ENCODE measurements at places on chromosomes 2 and 18.

DNA sequence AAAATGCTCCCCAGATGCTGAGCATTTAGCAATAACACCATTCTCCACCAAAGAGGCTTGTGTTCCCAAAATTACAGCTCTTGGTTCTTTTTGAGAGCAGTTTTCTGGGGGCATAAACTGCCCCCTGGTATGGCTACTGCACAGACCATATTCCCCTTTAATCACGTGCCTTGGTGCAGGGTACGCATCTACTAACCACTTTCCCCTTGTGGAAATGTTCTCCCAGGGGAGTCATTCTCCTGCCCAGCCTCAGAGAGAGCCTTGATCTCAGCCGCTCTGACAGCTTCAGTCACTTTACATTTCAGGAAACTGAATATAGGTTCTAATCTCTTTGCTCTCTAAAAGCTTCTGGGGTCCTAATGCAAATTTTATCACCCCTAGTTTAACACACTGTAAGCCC lies 44.7 kb upstream of the EML6 start:
- no peak for DNase-seq

- DNase-seq, result no peak
Measured at GRCh38 chr2:48066000-48066399, 159.7 kb upstream of the FBXO11 start.

GRCh38 chr2:44130441-44130840 lies 38.2 kb upstream of the PPM1B start:
- DNase-seq, result peak; percentile 14

GRCh38 chr2:147051248-147051647 lies 793.6 kb upstream of the ACVR2A start:
- DNase-seq, result no peak

GRCh38 chr2:203080447-203081045 lies 65.9 kb downstream of the NBEAL1 start:
- DNase-seq, result no peak

- no peak for DNase-seq
Measured at GRCh38 chr2:9247177-9247576, 40.6 kb downstream of the ASAP2 start.

GRCh38 chr18:57431467-57432080 lies 3.6 kb upstream of the ONECUT2 start:
- DNase-seq, result no peak

GRCh38 chr2:163595028-163595427 lies 140.8 kb downstream of the FIGN start:
- no peak for DNase-seq

GRCh38 chr18:24731981-24732380 lies 271.5 kb downstream of the HRH4 start:
- DNase-seq, result no peak

DNA sequence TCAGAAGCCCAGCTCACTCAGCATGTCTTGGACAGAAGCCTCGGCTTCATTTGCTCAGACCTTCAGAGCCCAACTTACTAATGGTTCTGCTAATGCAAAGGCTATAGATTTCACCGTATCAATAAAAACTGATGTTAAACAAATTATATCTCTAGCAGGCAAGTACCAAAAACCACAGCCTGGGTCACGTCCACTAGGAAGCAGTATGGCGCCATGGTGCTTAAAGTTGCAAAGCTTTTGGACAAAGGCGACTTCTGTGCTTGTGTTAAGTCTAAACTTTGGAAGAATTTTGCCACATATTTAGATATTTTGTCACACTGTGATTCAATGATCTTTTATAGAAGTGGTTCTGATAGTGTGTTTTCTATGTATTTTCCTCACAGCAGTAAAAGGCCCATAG lies 276.8 kb upstream of the PARD3B start:
- no peak for DNase-seq

GRCh38 chr18:3380384-3380961 lies 69.5 kb upstream of the TGIF1 start:
- DNase-seq, result peak; percentile 7

GRCh38 chr18:67260841-67261240 lies 255.7 kb downstream of the DSEL start:
- peak; percentile 28 for DNase-seq

DNA sequence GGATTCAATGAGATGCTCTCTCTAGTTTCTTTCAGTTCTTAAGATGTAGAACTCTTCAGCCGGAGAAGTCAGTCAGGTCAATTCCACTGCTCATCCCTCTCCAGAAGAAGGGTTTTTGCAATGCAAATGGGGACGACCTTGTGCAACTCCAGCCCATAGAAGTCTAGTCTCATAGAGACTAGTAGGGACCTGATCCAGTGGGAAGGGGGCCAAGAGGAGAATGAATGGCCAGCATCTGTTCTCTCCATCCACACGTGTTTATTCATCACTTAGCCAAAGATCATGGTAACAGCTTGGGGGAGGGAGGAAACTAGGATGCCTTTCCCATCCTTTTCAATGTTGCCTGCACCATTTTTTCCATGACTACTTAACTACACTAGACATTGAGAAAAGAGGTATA lies 120.2 kb downstream of the LAMA3 start:
- no peak for DNase-seq

GRCh38 chr2:67066782-67067181 lies 330.4 kb upstream of the ETAA1 start:
- no peak for DNase-seq

DNA sequence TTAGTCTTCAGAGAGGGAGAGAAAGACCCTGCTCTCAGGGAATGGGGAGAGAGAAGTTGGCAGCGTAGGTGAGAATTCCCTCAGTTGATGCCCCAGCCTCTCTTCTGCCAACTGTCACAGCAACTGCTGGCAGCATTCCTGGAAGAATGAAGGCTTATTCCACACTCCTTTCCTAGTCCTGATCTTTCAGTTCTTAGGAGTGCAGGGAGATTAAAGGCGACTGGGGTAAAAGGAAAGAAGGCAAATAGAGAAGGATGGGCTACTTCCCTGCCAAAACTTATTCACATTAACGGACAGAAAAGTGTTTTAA lies 65.9 kb upstream of the ACAA2 start:
- no peak for DNase-seq

GRCh38 chr18:46449033-46449432 lies 208.0 kb downstream of the LOXHD1 start:
- DNase-seq, result no peak

DNA sequence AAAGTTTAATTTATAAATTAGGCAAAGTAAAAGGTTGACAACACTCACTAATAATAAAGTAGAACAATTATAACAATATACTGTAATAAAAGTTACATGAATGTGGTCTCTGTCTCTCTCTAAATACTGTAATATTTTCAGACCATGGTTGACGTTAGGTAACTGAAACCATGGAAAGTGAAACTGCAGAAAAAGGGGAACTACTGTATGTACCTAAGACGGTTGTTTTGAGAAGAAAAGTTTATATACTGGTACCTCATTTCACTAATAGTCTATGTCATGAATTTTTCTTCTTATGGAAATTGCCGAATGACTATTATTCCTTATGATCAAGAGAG lies 166.7 kb upstream of the ZNF521 start:
- no peak for DNase-seq

DNA sequence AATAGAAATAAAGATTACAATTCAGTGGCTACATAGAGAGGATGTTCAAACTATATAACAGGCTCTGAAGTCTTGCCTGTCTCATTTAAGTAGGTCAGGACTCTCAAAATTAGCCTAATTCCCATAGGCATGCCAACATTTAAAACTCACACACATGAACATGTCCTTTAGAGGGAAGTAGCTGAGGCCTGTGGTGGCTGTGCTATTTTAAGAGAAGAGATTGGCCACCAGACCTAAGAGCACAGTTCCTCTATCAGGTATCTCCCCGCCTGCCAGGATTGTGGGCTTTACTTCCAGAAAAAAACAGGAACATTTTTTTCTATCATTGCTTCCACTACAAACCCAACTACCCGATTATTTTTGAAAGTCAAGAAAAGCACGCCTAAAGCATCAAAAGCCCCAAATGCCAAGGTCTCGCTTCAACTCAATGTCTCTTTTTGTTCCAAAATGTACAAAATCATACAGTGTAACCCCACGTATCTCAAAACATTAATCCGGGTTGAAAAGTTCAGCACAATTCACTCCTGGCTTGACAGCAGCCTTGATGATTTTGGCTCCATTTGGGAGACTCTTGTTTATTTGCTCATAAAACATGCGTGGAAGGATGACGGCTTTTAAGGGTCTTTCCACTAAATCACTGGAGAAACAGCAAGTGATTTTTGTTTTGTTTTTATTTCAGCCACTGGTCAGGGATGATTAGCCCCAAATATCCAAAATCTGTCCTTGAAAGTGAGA lies 15.3 kb downstream of the FHL2 start:
- no peak for DNase-seq

DNA sequence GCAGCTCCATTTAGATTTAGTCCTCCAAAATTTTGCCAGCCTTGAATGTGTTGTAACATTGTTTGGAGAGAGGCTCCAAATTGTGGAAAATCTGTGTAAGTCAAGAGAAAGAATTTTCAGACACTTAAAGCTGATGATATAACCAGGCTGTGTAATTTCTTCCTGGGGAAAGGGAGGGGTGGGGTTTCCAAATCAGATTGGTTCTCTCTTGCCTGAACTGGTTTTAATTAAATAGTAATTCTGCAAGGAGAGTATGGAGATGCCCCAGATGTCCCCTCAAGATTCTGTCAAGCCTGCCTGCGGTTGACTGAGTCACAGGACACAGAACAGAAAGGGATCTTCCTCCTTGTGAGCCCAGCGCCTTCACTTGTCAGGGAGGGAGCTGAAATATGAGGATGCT lies 54.5 kb downstream of the C18orf63 start:
- no peak for DNase-seq

GRCh38 chr2:168642873-168643272 lies 159.6 kb upstream of the NOSTRIN start:
- no peak for DNase-seq

GRCh38 chr2:36780231-36780839 lies 83.8 kb downstream of the VIT start:
- DNase-seq, result peak; percentile 44

DNA sequence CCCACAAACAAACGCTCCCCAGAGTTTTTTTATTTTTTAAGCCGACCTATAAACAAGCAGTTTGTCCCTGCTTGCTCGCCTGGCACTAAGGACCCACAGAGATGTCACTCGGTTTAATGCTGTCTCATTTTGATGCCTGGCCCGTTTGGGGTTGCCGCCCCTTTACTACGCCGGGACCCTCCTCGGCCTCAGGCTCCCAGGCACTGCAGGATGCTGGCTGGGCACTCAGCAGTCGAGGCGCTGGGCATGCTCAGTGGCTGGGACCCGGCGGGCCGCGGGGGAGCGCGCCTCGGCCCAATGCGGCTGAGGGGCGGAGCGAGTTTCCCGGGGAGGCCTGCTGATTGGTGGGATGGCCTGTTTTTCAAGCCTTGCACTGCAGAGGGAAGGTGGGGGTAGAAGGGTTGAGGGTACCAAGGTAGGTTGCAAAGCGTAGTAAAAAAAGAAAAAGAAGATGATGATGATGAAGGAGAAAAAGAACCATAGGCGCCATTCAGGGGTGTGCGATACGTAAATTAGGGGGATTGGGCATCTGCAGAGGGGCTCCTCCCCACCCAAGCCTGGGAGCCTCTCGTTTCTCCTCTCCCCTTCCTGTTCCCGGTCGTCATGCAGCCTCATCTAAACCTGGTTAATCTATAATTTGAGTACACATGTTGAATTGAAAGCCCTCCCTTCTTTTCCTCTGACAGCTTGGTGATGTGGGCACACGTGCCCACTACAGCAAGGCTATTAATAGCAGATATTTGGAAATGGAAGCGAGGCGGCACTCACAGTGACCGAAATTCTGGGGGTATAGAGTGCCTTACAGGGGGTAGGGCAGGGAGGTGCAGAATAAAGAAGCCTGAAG lies 1.5 kb upstream of the IRS1 start:
- DNase-seq, result peak; percentile 75

GRCh38 chr2:57693965-57694364 lies 352.6 kb upstream of the VRK2 start:
- no peak for DNase-seq

GRCh38 chr18:12060182-12060870 lies 33.3 kb upstream of the ANKRD62 start:
- no peak for DNase-seq

DNA sequence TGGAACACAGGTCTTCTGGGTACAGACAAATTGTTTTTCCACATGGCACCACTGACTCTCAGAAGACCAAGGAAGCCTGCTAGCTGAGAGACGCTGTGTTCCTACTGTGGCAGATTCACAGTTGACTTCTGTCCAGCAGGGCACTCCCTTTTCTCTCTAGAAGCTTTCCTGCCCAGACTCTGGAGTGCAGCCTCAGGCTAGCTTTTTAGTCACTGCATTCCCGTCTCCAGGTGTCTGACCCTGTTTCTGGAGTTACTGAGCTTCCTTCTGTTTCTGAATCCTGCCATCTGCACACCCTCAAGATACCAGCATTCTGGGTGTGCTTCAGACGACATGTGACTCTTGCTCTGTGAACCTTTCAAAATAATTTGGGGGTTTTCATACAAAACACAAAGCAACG lies 125.1 kb downstream of the TMEM200C start:
- DNase-seq, result no peak

DNA sequence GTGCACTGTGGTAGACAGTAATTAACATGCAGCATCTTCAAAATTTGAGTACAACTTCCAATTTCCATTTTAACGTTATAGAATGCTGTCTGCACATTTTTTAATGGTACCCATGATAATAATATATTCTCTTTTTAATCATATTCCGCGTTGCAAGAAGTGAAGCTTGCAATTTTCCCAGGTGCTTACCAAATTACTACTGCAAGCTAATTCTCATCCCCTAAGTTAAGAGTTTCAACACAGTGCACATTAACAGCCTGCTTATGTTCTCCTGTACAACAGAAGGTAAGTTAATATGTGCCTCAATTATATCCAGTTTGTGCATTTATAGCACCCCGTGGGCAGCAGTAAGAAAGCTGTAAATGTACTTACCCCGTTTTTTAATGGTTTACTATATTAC lies 132.9 kb downstream of the CBLN2 start:
- no peak for DNase-seq

GRCh38 chr18:13530033-13530878 lies 196.1 kb downstream of the FAM210A start:
- DNase-seq, result no peak

DNA sequence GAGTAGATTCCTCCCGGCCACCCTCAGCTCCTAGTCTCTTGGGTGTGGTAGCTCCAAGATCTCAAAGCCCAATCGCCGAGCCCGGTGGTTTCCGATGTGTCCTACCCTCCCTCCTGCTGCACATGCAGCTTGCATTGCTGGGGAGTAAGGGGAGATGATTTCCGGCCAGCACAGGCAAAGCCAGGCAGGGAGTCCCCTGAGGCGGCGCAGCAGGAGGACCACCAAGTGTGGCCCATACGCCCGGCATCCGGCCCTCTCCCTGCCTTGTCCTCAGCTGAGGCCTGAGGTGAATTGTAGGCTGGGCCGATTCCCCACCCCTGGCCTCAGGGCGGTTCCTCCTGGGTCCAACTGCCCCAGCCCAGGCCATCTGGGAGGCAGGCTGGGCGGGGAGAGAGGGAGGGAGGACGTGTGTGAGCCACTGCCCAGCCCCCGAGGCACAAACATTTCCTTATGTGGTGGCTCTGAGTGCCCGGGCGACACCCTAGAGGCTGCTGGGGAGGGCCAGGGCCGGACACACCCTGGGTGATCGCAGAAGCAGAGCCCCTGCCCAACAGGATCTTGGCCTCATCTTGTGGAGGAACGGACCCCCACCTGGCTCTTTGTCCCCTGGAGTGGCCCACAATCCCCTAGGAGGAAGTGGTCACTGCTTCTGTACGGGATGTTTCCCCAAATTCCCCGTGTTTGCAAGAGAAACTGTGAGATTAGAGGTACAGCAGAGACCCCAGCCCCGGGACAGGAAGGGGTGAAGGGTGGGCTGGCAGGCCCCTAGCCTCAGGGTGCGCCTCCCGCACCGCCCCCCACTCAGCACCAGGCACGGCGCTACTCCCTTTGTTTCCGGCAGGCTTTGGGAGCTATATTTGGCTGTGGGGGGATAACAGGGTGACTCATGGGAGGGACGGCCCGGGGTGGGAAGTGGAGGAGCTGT lies 41.9 kb upstream of the PTMA start:
- peak; percentile 78 for DNase-seq

- no peak for DNase-seq
Measured at GRCh38 chr2:101946372-101947039, 45.3 kb upstream of the IL1R2 start.
